ENCODE measurements at places on chromosomes 6 and 20. TPM values are rescaled to one million over a fixed set of nuclear protein-coding genes. Genes with fewer than 3 reads are reported as not detected.

FILIP1 gene
- total RNA-seq, result 46.1 TPM

EIF6 gene
- 106 TPM for total RNA-seq

- no peak for DNase-seq
Measured at GRCh38 chr20:62838128-62838891, 21.5 kb downstream of the COL9A3 start.

- DNase-seq, result no peak
Measured at GRCh38 chr6:108966251-108966650, 118.0 kb downstream of the ARMC2 start.

DNA sequence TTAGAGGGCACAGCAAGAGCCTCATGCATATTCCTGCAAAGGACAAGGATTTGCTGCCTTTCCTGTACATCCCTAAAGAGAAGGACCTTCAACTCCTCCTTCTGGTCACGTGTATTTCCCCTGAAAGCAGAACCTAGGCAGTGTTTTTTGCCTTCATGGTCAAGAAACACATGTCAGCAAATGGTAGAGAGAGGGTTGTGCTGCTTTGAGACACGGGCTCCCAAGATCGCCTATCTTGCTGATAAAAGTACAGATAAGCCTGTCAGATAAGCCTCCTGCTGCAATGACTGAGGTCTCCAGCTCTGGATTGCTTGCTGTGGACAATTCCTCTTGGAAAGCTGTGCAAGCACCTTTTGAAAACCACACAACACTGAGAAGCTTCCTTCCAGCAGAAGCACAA is 580.8 kb downstream of the CBLN4 start:
- DNase-seq, result no peak

DNA sequence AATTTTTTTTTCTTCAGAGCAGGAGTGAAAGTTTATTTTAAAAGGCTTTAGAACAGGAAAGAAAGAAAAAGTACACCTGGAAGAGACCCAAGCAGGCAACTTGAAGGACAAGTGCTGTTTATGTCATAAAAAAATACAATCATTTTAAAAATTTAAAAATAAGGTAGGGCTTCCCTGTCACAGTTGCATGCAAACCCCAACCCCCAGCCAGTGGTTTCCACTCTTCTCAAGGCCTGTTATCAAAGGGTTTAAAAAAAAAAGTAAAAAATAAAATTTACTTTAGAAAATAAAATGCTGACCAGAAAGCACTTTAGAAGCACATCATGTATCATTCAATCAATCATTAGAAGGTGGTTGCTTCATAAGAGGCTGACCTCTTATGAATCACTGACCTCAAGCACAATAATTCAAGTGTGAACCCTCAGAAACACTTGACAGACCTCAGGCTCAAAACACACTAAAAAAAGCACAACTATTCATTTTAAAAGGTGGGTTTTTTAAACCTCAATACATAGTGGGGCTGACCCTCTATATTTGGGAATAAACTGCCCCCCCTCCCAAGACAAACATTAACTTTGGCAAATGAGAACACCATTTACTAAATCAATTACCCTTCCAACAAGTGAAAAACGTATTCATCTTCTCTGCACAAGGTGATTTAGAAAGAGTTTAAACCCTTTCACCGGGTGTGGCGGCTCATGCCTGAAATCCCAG is 15.6 kb downstream of the ILRUN start:
- DNase-seq, result no peak

DNA sequence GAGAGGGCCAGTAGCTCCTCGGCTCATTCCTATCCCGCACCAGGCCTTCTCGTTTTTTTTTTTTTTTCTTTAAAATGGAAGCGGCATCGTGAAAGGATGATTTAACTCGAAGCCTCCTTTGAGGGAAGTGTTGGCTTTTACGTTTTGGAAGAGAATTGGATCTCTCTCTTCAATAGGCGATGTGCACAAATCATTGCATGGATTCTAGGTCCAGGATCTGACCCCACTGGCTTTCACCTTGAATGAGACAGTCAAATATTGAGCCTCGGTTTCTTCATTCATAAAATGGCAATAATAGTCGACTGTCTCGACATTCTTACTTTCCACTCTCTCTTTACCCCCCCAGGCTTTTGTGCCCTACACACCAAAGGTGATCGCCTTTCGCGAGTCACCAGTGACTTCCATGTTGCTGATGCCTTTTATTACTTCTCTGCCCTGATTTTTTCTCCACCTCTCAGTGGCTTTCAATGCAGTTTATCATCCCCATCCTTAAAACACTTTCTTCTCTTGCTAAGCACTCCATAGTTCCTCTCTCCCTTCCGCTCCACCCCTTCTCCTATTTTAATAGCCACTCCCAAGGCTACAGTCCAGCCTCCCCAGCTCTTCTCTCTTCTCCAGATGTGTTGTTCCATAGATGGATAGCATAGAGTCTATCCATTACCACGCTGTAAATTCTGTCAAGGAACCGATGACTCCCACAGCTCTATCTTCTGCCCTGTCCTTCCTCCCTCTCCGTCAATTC is 473 bp upstream of the DTNBP1 start:
- no peak for DNase-seq

Measured in esophagus muscularis mucosa (tissue), 4 donors.